ENCODE measurements at places on chromosomes 1 and 21.

- no peak for DNase-seq
These were observed 75.3 kb downstream of the NTMT2 start for GRCh38 chr1:170221031-170221430.

- DNase-seq, result no peak
These were observed 126.8 kb upstream of the ZNF644 start for GRCh38 chr1:91148641-91149069.

GRCh38 chr1:24295535-24295934, 23.6 kb upstream of the GRHL3 start:
- no peak for DNase-seq

DNA sequence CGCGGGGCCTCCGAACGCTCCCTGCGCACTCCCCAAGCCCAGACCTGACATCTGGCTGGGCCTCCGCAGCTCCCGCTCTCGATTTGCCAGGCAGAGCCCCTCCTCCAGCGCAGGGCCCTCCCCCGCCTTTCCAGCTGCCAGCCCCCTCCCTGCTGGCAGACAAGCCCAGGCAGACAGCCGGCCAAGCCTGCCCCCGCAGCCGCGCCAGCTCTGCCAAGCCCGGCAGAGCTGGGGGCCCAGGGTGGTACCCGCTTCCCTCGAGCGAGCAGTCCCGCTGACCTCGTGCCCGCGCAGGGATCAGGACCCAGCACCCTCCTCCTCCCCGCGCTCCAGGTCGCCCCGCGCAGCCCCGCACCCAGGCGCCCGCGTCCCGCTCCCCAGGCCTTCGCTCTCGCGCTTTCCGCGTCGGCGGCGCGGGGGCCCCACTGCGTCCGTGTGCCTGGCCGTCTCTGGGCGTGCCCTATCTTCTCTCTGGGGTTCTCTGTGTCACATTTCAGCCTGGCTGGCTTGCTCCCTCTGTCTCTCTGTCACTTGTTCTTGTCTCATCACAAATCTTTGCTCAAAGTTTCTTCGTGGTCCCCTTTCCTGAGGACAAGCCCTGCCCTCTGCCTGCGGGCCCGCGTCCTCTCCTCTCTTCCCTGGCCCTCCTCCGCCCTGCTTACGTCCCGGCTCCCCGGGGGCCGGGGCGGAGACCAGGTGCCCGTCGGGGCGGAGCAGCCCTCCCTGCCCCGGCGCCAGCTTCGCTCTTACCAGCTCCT, 580 bp downstream of the INKA2 start:
- DNase-seq, result peak; percentile 52

DNA sequence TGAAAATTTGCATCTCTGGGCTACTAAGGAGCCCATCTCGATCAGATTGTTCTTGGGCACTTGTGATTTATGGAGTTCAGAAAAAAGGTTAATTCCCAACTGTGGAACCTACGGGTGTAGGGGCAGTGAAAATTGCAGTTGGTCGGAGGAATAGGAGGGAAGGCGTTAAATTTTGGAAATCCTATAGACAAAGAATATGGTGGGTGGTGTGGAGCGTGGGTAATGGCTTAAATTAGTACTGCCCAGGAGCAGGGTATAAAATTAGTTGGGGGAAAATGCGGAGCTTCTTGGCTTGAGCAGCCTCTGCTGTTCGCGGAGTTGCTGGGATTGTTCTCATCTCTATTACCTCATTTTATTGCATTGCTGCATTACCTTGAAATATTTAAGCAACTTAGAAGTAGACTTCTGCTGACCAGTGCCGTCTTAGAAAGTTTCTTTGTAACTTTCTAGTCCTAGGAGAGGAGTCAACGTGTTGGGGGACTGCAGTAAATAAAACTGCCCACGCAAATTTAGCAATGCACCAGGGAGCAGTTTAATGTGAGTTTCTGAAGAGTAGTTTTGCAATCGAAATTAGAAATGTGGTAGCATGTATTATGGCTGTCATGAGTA, 514 bp downstream of the S1PR1 start:
- no peak for DNase-seq

DNA sequence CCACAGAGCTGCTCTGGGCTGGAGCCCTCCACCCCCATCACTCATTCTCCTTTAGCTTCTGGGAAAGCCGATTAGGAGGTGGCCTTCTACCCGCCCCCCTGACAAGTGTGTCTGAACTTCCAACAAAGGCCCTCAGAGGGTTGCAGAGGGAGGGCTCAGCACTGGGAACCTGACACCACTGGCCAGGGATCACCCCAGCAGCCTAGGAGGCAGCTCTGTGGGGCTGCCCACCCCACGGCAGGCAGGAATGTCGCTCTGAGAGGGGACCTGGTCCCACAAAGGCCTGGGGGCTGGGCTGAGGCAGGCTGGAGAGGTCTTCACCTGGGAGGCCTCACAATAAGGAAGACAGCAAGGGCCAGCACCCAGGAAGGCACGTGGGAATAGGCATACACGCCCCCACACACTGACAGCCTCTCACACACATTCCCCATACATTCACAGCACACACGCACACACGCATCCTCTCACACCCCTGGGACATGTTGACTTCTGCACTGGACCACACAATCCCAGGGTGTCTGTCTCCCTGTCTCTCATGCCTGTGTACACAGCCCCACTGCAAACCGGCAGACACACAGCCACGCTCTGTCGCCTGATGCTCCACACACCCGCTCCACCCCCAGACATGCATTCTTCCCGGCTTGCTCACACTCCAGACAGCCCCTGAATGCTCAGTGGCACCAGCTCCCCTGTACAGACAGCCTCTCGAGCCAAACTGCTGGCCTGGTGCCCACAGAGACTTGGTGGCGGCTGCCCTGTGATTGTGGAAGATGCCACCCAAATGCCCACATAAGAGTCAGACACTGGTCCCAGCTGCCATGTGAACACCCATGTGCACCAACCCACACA, 30.7 kb downstream of the DMBX1 start:
- DNase-seq, result no peak

GRCh38 chr1:246602194-246602593, 35.9 kb downstream of the CNST start:
- DNase-seq, result no peak

DNA sequence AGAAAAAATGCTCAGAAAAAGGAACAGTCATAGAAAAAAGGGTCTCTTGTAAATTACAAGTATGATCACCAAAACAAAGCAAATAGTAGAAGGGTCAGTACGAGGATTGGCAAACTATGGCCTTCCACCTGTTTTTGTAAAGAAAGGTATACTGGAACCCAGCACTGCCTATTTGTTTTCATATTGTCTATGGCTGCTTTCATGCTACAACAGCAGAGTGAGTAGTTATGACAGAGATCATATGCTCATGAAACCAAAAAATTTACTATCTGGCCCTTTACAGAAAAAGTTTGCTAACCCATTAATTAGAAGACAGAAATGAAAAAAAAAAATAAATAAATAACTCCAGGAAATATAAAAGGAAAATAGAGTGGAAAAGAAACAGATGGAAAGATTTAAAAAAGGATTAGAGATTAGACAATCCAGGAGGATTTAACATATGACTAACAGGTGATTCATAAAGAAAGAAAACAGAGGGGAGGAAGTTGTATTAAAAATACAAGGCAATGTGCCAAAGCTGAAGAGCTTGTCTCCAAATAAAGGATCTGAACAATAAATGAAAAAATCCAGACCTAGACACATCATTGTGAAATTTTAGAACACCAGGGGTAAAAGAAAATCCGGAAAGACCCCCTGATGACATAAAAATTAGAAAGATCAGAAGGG, 108.5 kb upstream of the SERTAD4 start:
- DNase-seq, result no peak

- DNase-seq, result no peak
These were observed 9.9 kb downstream of the TOR3A start for GRCh38 chr1:179091691-179092165.

- no peak for DNase-seq
These were observed 14.5 kb downstream of the KRTAP10-1 start for GRCh38 chr21:44525391-44526095.

DNA sequence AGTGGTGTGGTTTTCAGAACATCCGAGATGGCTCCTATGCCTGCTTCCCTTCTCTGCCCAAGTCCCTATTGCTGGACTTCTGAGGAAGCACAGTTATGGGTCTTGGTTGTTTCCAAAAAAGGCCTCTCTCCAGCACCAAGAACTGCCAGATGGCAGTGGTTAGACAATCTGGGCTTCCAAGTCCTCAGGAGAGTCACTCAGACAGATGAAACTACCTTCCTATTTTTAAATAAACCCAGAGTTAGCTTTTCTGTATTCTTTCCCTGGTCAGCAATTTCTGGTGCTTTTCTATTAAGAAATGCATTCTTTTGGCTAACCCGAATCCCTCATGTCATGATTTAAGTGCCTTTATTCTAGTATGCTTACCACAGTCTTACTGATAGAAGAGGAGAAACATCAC, 245.9 kb downstream of the PRDM2 start:
- DNase-seq, result no peak

GRCh38 chr21:45867671-45868081, 113.9 kb upstream of the COL6A1 start:
- DNase-seq, result no peak

DNA sequence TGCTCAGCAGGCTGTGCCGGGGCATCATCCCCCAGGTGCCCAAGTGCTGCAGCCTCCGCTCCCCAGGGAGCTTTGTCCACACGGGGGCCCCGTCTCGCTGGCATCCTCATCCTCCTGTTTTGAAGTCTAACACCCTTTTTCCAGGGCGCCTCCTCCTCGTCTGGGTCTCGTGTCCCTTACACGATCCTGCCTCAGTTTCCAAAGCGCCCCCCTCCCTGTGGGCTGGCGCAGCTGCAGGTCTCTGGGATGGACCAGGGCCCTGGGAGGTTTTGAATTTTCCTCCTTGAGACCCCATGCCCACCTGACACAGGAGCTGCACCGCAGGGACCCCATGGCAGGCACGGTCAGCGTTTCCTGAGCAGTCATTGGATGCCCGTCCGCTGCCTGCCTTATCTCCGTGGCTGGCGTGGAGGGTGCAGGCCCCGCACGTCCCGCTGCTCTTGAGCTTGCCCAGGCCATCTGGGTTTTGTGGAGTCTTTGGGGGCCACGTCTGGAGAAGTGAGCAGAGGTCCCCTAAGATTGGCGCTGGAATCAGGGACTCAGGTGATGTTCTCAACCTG, 37.4 kb upstream of the DIP2A start:
- no peak for DNase-seq

- DNase-seq, result peak; percentile 23
These were observed 32.4 kb downstream of the GNB1 start for GRCh38 chr1:1858382-1859086.

- DNase-seq, result no peak
These were observed 2.9 kb downstream of the RIPK4 start for GRCh38 chr21:41763996-41764395.

GRCh38 chr21:43578677-43579303, 80.5 kb downstream of the HSF2BP start:
- no peak for DNase-seq

DNA sequence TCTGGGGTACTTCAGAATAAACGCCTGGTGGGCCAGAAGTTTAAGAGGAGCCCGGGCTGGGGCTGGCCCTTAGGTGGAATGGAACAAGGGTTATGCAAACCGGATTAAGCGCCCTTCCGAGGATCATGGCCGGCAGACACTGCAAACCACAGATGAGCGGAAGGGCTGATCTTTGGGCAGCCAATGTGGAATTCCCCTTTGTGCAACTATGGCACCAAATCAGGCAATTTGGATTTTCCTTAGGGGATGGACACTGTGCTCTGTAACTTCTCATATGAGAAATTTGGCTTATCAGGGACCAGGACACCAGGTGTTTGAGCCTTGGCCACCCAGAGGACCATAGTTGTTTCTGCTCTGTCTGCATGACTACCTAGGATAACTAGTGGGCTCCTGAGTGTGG, 5.7 kb upstream of the IL10 start:
- DNase-seq, result no peak

- DNase-seq, result no peak
These were observed 9.3 kb downstream of the SPRR2G start for GRCh38 chr1:153141377-153141776.

DNA sequence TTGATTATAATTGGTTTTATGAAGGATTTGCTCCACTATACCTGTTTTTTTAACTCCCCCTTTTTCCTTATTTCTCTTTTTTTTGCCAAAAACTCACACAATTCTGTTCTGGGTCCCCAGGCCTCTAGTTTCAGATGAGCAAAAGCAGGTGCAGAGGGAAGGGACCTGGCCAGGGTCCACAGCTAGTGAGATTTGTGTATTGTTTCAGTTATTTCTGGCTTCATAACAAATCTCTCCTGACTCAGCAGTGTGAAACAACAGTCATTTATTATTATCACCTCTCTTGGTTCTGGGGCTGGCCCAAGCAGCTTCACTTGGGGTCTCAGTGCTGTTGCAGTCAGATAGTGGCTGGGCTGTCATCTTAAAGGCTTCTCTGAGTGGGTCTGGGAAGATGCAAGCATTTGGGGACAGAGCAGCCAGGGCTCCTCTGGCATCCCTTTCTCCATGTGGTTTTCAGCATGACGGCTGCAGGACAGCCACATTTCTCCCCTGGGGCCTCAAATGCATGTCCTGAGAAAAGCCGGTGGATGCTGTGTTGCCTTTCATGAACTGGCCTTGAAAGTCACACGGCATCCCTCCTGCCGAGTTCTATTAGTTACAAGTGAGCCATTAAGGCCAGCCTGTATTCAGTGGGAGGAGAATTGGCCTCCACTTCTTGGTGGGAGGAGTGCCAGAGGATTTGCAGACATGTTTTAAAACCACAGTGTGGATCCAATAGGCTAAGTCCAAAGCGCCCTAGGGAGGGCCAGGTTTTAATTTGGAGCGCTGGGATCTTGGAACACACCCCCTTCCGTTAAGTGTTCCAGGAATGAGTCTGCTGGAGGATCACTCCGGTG, 137.1 kb downstream of the CAMTA1 start:
- no peak for DNase-seq

DNA sequence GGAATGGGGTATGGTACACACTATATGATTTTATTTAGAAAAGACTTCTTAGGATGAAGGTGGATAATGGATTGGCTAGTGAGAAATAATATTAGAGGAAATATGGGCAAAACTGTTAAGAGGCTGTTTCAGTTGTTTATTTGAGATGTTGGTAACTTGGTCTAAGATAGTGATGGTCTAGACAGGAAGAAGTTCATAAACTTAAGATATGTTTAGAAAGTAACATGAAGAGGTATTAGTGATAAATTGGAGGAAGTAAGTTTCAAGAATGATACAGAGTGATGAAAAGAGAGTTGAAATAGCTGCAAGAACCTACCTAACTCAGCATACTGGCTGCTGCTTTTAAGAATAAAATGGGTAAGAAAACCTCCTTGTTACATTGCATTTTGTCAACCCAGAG, 9.2 kb upstream of the PTPRC start:
- DNase-seq, result no peak

DNA sequence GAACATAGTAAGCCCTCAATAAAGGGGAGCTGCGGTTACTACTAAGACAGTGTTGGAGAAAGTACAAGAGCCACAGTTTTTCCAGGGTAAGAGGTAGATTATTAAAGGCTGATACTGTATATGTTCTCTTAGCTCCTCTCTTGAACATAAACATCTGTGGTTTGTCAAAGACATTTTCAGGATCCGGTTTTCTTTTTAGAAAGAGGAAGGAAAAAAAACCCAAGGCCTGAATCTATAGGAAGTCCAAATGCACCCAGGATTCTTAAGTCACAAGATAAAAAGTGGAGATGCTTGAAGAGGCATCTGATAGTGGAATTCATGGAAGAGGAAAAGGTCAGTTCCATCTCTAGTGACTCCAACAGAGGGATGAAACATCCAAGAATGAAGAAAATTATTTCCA, 24.6 kb upstream of the SLC45A3 start:
- DNase-seq, result no peak

All from CD8-positive, alpha-beta memory T cell (primary cell).